ENCODE measurements at places on chromosomes 5 and 9. TPM values are rescaled to one million over a fixed set of nuclear protein-coding genes. Genes with fewer than 3 reads are reported as not detected.

CAMK4 gene
- total RNA-seq = 2.7 TPM

- no peaks in the 10 kb centered on the region for H3K27me3 ChIP-seq
- DNase-seq = peak; percentile 100
- peak within 1 kb of the TSS; percentile 99 for H3K27ac ChIP-seq
- H3K36me3 ChIP-seq = no peaks in the 10 kb centered on the region
- peaks cover 35% of the 10 kb centered on the region for H3K4me1 ChIP-seq
These were observed at the start of gene FNIP1 for GRCh38 chr5:131796793-131797693. Gene FNIP1 (minus strand): TSS chr5:131797017. CDS start chr5:131796921, 96 bp downstream.

SLC27A6 gene
- 0.15 TPM for total RNA-seq

FAM221B gene
- total RNA-seq = 0.32 TPM

GRCh38 chr5:132389585-132390286, 20.2 kb downstream of the SLC22A5 start:
- H3K4me1 ChIP-seq = peaks cover 52% of the 10 kb centered on the region
- H3K36me3 ChIP-seq = peaks cover 36% of the 10 kb centered on the region
- peak overlapping the region; percentile 84 for H3K27ac ChIP-seq
- DNase-seq = no peak

ARSK gene
- 5.6 TPM for total RNA-seq

Measured in lower lobe of right lung (tissue), 2 donors.